ENCODE measurements at places on chromosomes 4 and X.

GRCh38 chr4:25860586-25861279, 2.1 kb downstream of the SEL1L3 start:
- DNase-seq, result no peak

DNA sequence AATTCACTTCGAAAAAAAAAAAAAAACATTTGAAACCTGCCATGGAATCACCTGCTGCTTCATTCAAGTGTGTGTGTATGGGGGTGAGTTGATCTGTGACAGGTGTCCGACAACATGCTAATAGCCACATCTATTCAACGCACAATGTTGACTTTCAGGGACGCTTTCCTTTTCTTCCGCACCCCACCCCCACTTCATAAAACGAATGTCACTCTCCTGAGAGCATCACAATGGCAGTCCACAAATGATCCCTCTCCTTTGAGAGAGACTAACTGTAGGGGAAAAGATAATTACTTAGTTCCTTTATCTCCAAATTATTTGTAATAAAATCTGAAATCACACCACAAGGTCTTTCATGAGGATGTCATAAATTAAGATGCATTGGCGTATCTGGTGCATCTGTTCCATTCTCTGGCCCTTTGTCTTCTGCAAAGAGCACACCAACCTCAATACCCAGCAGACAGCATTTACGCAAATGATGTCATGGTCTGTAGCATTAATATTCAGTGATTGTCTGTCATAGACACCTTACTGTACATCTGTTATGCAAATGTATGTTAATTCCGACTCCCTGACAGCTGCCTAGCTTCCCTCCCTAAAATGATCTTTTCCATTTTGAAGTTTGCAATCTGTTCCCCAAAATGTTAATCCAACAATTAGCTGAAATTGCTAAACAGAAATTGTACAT, 640.0 kb upstream of the BOD1L1 start:
- DNase-seq, result no peak

DNA sequence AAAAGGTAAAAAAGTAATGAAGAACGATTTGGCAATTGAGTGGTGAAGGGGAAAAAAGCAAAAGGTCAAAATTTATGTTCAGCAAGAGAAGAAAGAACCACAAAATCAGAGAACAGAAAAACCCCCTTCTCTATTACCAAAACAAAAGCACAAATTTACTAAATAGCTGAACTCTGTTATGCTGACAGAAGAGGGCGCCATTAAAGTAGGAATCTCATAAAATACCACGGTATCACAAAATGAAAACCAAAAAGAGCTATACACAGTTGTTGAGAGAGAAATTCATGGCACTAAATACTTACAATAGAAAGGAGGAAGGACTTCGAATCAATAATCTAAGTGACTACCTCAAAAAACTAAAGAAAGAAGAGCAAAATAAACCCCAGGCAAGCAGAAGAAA, 69.6 kb upstream of the CXorf66 start:
- no peak for DNase-seq

DNA sequence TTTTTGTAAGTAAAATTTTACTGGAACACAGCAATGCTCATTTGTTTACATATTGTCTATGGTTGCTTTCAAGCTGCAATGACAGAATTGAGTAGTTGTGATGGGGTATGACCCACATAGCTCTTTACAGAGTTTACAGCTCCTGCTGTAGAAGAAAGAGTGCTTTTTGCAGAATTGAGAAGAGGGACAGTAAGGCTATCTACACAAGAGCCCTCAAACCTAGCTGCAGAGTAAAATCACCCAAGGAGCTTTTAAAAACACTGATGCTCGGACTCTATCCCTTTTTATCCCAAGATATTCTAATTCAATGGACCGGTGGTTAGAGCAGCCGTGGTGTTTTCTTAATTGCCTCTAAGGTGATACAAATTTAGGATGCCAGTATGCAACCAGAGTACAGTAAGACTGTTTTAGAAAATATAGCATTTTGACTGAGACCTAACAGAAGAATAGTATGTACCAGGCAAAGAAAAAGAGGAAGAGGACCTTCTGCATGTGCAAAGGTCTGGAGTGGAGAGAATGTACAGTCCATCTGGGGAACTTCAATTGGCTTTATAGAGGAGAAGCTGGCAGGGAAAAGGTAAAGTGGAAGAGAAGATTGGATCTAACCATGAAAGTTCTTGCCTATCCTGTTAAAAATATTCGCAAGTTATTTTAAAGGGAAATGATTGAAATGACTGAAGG, 663.6 kb upstream of the CPEB2 start:
- no peak for DNase-seq

GRCh38 chr4:151197247-151197646, 79.7 kb upstream of the PRSS48 start:
- DNase-seq, result peak; percentile 33

DNA sequence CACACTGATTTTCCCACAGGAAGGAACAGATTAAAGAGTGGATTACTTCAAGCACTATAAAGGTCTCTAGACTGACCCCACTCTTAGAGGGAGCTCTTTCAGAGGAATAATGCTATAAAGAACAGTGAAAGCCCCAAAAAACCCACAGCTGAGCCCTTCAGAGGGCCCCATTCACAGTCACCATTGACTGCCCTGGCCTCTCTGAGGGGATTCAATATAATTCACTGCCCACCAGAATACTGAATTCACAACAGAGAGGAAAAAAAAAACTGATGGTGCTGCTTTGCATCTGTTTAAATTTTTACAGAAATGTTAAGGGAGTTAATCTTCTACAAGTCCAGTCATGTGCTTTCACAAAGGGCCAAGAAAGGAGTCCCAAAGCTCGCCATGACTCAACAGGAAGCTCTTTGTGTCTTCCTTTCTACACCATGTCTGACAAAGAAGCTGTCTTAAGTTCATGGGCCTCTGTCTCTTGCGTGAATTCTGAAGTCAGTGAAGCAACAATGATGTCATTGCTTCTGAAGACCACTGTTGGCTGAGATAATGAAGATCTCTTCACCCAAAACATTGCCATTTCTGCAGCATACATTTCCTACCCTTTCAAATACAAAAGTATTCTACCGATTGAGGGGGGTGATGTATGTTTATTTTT, 174.9 kb downstream of the ADAMTS3 start:
- no peak for DNase-seq

DNA sequence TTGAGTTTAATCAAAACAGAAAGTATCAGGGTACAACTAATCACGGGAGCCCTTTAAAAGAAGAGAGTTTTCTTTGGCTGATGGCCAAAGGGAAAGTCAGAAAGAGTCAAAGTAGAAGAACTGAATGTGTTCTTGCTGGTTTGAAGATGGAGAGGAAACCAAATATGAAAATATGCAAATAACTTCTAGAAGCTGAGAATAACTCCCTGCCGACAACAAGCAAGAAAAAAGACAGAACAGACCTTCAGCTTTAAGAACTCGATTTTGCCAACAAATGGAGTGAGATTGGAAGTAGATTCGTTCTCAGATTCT, 903.8 kb downstream of the STIM2 start:
- DNase-seq, result no peak

GRCh38 chrX:47556045-47556623, 4.9 kb upstream of the ARAF start:
- DNase-seq, result peak; percentile 90

DNA sequence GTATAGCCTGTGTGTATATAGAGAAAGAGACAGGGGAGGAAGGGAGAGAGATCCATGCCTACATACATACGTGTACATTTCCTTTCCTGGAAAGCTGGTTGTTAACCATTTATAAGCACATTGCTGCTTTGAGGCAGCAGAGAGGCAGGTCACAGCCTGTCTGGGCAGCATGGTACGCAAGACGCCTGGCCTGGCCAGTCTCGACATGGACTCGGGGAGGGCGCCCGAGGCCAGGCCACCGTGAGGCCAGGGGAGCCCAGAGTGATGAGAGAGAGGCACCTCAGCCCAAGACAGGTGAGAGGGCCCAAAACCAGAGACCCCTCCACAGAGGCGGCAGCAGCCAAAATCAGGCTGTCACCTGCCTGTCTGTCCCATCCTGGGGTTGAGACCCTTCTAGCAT, 3.9 kb downstream of the TREX2 start:
- DNase-seq, result no peak

GRCh38 chr4:38133711-38134480, 173.7 kb downstream of the PTTG2 start:
- DNase-seq, result no peak
